ENCODE measurements at places on chromosomes 7 and 10.

DNA sequence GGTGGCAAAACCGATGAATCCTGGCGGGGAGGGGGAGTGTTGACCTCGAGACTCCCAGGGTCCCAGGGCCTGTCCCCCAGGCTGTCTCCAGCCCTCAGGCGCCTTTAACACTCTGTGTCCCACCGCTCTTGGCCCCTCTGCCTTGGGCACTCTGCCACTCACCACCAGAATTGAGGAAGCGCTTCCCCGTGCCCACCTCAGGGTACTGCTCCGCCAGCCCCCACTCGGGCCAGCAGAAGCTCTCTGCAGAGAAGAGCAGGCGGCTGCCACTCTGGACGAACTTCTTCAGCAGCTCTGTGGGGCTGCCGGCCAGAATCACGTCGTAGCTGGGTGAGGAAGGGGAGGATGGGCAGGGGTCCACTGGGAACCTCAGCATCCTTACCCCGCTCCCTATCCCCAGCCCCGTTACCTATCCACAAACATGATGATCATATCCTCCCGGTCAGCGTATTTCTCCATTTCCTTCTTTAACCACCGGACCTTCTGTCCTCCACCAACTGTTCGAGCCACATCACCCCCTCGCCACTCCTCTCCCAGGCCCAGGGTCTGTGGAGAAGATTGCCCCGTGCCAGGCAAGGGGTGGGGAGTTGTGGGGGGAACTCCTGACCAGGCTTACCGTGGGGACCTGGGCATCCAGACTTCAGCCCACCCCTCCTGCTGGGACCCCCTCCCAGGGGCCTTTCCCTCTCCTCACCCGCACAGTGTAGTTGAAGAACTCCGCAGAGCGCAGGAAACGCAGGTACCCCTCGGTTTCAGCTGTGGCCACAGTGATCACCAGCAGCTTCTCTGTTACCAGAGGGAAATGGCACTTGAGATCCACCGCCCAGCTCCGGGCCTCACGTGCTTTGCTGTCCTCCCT is 1.2 kb downstream of the PLOD3 start:
- no peak for DNase-seq

- DNase-seq = no peak
Measured at GRCh38 chr7:85186083-85186520, 754 bp downstream of the SEMA3D start.

DNA sequence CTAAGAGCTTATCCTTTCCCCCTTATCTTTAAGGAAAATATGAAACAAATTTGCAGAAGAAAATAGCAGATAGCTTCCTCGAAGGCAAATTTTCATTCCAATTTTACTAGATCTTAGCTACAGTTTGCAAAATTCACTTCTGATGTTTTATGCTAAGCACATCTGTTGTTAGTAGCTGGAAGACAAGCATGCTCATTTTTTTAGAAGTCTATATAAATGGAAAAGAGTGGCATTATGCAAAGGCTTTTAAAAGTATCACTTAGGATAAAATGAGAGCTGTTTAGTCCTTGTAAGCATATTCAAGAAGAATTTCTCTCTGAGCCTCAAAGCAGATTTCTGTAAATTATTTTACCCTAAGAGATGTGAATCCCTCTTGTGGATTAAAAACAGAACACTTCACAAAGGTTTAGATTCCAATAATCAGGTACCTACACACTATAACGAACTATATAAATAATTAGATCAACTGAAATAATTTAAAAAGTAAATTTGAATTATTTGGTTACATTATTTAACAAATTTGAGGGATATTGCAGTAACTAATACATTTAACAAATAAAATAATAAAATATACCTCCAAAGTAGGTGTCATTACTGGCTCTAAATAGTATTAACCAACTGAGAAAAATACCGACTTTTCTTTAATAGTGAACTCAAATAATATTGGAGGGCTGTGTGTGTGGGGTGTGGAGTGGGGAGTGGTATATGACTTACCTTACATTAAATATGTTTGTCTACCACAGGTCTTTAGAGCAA is 307.1 kb downstream of the SEMA3D start:
- no peak for DNase-seq

GRCh38 chr10:65907199-65907712 is 1018.6 kb upstream of the LRRTM3 start:
- no peak for DNase-seq

- DNase-seq = no peak
Measured at GRCh38 chr10:55629793-55630490, 731.1 kb downstream of the ZWINT start.

DNA sequence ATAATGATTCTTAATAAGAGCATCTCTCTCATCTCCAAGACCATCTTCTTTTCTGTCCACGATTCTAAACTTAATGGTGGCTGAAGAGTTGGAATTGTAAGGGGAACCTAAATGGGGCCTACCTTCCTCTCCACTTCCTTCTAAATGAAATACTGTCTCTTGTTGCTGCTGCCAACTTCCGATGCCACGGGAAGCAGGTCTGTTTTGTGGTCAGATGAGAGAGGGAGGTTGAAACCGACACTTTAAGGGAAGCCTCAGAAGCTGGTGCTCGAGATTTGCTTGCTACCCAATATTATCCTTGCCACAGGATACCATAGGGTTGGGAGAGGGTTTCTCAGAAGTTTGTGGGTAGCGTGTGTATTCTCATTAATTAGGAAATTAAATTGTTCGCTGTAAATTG is 464.1 kb downstream of the SUGCT start:
- no peak for DNase-seq

DNA sequence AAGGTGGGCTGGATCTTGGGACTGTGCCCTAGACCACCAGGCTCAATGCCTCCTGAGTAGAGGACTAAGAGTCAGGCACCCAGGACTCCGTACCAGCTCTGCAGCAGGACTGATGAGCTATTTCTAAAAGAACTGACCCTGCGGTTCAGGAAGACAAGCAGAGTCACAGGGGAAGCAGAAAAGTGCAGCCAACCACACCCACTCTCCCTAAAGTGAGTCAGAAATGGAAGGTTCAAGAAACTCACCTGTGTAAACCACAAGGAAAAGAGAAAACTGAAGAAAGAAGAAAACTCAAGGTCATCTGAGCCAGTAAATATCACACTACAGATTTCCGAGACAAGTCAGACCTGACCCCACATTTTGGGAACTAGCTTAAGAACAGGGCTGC is 2.5 kb downstream of the PARP12 start:
- no peak for DNase-seq

- no peak for DNase-seq
Measured at GRCh38 chr7:650339-651031, 76.0 kb upstream of the DNAAF5 start.

DNA sequence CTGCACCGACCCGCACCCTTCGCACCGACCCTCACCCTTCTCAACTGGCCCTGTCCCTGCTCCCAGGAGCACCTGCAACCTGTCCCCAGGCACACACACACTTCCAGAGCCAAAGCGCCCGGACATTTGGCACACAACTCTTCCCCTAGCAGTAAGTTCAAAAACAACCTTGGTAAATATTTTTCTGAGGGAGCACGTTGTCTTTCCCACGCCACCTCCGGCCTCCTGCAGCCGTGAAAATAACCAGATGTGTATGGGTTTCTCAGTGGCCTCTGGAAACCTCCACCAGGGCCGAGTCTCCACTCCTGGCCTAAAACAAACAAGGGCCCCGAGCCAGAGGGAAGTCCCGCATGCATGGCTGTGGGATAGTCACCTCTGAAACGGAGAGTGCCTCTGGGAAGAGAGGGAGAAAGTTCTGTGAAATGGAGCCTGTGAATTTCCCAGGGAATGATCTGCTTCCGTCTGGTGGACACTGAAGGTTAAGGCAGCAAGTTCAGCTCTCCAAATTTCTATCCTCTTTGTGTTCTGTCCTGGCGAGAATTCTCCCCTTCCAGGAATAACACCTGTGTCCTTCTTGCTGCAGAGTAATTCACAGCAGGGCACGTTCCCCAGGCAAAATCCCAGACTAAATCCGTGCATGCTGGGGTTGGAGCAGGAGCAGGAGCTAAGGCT is 15.8 kb downstream of the PODXL start:
- DNase-seq = no peak

DNA sequence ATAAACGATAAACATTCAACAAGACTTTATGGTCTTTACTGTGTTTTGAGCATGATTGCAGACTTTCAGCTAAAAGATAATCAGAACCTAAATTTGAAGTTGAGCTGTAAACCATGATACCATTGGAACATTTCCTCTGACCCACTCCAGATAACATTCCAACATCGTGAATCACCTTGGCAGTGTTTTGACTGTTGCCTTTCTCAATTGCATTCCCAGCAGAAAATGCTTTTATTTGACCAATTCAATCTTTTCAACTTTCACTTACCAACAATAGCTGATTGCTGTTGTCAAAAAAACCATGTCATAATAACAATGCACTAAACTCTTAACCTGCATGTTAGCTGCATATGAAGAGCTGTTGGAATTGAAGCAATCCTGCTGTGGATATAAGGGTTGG is 165.5 kb downstream of the MDFIC start:
- no peak for DNase-seq

GRCh38 chr10:34235164-34235832 is 579.8 kb downstream of the PARD3 start:
- peak; percentile 10 for DNase-seq

- no peak for DNase-seq
Measured at GRCh38 chr7:24531255-24531654, 42.0 kb upstream of the PALS2 start.

GRCh38 chr7:135862586-135863340 is 114.2 kb upstream of the FAM180A start:
- DNase-seq = no peak

- no peak for DNase-seq
Measured at GRCh38 chr10:93475871-93476270, 6.3 kb downstream of the MYOF start.

- DNase-seq = peak; percentile 21
Measured at GRCh38 chr7:100122568-100122967, 3.1 kb downstream of the CNPY4 start.

DNA sequence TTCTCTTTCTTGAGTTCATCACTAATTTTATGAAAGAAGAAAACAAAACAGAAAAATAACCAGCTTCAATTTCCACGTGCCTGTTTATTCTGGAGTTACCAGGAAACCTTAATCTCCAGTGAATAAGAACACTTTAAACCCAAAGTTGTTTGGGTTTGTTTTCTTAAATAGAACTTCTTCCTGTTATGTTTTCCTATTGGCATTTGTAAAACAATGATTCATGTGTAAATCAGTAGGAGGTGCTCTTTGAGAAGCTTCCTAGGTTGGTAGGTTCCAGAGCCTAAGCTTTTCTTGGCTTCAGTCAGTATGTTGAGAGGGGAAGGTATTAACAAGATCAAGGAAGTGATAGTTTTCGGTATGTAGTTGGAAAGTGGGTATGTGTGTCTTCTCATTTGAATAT is 119.0 kb downstream of the BICC1 start:
- DNase-seq = no peak

DNA sequence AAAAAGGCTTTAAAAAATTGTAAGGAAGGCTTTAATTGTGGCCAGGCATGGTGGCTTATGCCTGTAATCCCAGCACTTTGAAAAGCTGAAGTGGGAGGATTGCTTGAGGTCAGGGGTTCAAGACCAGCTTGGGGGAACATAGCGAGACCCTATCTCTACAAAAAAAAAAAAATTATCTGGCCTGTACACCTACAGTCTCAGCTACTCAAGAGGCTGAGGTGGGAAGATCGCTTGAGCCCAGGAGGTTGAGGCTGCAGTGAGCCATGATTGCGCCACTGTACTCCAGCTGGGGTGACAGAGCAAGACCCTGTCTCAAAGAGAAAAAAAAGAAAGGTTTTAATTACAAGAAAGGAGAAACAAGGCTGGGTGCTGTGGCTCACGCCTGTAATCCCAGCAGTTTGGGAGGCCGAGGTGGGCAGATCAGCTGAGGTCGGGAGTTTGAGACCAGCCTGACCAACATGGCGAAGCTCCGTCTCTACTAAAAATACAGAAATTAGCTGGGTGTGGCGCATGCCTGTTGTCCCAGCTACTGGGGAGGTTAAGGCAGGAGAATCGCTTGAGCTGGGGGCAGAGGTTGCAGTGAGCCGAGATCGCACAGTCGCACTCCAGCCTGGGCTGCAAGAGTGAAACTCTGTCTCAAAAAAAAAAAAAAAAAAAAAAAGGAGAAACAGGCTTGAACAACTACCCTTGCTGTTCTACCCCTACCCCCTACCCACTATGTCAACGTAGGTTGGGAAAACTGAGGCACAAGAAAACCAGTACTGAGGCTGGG is 83.7 kb downstream of the CARD11 start:
- DNase-seq = no peak

- no peak for DNase-seq
Measured at GRCh38 chr7:100556541-100556940, 17.2 kb downstream of the SAP25 start.

- DNase-seq = no peak
Measured at GRCh38 chr10:94397549-94398370, 4.6 kb upstream of the TBC1D12 start.

DNA sequence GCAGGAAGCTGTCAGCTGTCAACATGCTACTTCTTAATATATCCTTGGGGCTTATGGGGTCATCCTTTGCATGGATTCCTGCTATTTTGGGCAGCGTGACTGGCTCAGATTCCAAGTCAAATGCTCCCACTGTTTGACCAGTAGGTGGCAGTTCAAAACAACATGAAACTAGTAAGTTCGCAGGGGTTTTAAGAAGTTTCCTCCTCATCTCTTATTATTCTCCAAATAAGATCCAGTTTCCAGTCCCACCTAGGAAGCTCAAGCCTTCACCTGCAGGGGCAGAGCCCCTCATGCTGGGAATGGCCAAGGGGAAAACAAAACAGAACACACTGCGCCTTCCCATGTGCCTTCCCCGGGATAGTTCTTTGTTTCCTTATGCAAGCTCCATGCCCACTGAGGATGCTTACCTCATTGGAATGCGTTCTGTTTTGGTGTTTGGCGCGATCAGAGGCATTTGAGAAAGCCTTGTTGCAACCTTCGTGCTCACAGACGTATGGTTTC is 259.8 kb downstream of the GLI3 start:
- DNase-seq = no peak

DNA sequence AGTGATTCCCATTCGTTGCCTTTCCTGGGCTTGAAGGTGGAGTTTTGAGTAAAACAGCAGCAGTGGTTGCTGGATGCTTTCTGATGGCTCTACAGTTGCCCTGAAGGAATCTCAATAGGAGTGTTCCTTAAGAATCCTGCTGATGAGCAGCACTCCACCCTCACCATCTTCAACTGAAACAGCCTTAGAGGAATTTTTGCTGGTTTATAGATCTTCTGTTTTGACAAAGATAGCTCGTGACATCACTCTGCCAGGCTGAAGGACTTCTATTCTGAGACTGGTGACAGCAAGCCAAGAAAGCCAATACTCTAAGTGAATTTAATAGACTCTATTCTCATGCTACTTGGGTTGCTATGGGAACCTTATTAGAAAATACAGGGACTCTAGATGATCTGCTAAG is 1014.7 kb downstream of the NRG3 start:
- DNase-seq = no peak

- no peak for DNase-seq
Measured at GRCh38 chr7:35865287-35865686, 64.4 kb downstream of the SEPTIN7 start.

- peak; percentile 12 for DNase-seq
Measured at GRCh38 chr7:80060218-80060806, 74.3 kb upstream of the GNAI1 start.

Measured in NCI-H1092 (cell line).